ENCODE measurements at places on chromosomes 6 and 20.

DNA sequence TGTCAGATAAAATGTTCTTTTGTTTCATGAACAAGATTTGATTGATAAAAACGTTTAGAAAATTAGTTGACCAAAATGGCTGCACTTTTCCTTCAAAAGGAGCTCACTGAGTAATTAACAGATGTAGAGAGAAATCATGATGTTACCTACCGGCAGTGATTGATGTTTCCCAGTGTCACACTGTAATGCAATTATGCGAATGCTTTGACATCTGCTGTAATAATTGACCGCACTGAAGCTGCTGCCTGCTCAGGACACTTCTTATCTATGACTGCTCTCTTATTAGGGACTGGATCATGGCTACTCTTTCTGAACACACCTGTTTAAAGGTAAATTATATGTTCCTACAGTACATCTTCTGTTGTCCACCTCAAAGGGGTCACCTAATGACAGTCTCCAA is 94.6 kb downstream of the GPR63 start:
- no peak for DNase-seq

DNA sequence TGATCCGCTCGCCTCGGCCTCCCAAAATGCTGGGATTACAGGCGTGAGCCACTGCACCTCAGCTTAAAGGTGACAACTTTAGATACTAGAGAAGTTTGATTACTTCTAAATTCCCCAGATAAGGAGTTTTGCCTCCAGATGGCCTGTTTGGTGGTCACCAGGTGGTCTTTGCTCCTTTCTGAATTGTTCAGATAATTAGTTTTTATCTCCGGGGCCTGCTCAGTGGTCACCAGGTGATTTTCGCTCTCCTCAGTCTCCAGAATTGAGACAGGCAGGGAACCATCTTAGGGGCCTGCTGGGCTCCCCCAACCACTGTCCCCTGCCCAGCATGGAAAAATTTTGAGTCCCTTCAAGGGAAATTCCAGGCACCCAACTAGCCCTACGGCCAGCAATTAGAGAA is 62.6 kb downstream of the GPR6 start:
- DNase-seq = no peak

DNA sequence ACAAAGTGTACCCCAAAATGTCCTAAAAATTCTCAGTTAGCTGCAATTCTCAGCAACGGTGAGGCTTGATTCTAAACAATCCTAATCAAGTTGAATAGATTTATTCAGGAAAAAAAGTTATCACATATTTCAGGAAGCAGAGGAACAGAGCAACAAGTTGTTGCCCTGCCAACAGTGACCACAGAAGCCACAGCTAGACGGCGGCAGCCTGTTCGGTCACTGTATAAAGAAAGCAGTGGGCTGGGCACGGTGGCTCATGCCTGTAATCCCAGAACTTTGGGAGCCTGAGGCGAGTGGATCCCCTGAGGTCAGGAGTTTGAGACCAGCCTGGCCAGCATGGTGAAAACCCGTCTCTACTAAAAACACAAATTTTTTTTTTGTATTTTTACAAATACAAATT is 171.2 kb upstream of the BMP5 start:
- DNase-seq = no peak

DNA sequence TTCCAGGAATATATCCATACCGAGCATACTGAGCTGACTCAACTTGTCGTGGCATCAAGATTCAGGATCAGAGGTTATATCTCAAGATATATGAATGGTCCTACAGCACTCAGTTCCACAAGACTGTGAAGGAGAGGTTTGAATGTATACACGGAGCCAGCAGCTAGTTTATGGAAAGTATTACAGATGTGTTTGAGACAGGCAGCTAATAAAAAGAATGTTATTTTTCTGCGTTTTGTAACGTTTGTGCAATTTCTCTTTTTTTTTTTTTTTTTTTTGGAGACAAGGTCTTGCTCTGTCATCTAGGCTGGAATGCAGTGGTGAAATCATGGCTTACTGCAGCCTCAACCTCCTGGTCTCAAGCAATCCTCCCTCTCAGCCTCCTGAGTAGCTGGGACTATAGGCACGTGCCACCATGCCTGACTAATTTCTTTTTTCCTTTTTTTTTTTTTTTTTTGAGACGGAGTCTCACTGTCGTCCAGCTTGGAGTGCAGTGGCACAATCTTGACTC is 3.4 kb upstream of the FAM110A start:
- DNase-seq = no peak

DNA sequence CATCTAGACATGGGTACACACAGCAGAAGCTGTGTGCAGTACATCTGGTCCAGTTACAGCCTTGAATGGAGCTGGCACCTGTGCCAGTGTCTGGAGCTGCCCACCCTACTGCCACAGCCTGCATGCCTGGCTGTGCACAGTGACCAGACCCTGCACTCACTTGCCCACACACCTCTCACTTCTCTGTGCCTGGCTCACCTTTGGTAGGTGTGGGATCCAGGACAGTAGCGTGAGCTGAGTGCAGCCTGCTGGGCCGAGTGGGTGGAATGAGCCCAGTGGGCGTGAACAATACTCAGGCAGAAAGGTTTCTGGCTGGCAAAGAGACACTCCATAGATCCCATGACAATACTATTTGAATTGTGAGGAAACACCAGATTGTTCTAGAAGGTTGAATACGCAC is 839.5 kb upstream of the FLRT3 start:
- DNase-seq = no peak

GRCh38 chr6:98578016-98578415 is 256.4 kb upstream of the POU3F2 start:
- no peak for DNase-seq

DNA sequence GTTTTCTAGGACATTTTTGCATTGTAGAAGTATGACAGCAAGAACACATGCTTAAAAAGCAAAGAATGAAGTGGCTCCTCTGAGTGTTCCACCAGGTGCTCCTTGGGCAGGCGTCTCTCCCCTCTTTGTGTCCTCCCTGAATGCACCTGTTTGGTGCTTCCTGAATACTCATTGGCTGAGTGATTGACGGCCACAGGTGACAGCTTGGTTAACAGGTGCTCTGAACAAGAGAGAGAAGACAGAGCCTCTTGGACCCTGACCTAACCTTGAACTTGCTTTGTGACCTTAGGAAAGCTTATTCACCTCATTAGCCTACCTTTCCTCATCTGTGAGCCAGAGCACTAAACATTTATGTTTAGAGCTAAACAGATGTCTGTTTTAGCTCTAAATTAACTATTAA is 93.7 kb downstream of the TULP4 start:
- no peak for DNase-seq

GRCh38 chr20:52791091-52791490 is 181.1 kb upstream of the TSHZ2 start:
- DNase-seq = no peak

DNA sequence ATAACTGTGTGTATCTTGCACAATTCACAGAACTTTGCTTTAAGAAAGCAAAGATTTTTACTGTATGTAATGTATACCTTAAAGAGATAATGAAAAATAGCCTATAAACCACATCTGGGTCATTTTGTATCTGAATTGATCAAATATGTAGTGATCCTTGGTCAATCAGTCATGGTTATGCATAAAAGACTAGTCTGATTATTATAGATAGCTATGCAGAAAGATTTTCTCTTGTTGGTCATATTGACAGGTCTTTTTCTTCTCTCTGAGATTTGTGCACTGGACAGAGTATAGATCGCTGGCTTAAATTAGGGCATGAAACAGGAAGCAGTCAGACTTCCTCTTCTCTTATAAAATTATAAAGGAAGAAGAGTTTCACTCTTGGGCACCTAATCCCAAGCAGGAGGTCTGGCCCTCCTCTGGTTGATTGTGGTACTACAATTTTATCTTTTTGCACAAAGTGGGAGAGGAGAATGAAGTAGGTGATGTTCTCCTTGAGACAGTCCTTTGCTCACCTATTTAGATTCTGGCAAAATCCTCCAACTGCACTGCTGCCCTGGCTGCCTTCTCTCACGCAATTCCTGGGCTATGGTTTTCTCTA is 380.9 kb upstream of the RGS17 start:
- no peak for DNase-seq

DNA sequence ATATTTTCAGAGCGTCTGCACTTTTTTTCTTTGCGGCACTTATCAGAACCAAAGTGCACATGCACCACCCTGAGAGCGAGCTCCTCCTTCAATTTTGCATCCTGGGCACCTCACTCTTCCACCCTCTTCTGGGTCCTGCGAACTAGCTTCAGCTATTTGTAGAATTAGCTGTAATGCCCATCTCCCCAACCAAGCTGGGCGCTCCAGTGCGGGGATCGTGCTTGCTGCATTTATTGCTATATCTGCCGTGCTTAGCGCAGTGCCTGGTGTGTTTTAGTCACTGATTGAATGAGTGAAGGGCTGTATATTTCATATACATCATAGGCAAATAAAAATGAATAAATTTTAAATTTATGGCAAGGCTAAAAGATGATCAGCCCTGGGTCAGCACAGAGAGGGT is 75.8 kb downstream of the KCNB1 start:
- no peak for DNase-seq

DNA sequence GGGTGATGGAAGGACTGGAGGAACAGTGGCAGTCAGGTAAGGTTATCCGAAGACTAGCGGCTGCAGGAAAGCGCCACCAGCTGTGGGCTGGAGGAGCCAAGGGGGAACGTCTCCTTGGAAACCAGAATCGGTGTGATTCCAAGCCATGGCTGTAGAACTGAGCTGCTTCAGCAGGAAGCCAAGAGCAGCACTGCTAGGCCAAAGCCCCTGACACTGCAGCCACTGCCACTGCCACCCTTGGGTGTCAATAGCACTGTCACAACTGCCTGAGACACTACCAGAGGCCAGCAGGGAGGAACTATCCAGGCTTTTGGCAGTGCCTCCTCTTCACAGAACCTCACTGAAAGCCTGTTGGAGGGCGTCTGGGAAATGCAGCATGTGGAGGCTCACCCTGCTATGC is 289.6 kb upstream of the SUPT3H start:
- no peak for DNase-seq

DNA sequence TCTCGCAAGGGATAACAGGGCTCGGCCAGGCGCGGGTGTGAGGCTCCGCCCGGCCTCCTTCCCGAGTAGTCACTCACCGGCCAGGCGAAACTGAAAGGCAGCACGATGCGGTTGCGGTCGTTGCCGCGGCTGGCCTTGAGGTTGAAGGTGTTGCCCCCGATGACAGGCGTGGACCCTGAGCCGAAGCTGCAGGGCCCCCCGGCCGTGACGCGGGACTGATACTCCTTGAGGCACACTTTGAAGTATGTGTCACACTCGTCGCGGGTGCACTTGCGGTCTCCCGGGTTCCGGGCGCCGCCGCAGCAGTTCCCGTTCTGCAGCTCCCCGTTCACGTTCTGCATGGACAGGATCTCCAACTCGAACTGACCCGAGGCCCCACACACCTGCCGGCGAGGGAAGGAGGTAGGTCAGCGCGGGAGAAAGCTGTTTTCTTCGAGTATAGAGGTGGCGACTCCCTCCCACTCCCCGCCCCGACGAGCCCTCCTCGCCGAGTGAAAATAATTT is 1.1 kb downstream of the JAG1 start:
- peak; percentile 72 for DNase-seq

GRCh38 chr20:3121955-3122610 is 37.6 kb upstream of the AVP start:
- DNase-seq = no peak

DNA sequence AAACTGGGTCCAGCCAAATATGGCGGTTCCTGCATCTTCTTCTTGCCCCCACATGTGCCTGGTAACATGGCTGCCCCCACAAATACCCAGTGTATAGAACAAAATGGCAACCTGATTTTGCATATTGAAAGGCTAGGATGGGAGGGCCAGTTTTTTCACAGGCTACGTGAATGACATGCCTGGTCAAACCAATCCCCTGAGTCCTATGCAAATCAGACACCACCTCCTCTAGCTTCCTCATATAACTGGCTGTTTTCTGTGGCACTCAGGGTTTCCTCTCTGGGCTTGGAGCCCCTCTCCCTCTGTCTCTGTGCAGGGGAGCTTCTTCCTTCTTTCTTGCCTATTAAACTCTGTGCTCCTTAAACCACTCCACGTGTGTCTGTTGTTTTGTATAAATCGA is 372.1 kb downstream of the KIF16B start:
- DNase-seq = no peak

- DNase-seq = no peak
Measured at GRCh38 chr6:16302721-16303552, 64.5 kb downstream of the GMPR start.

GRCh38 chr20:24949756-24950127 is 673 bp downstream of the CST7 start:
- DNase-seq = no peak

GRCh38 chr6:25342802-25343201 is 63.6 kb downstream of the CARMIL1 start:
- no peak for DNase-seq

GRCh38 chr6:95093154-95093553 is 484.2 kb upstream of the MANEA start:
- no peak for DNase-seq

DNA sequence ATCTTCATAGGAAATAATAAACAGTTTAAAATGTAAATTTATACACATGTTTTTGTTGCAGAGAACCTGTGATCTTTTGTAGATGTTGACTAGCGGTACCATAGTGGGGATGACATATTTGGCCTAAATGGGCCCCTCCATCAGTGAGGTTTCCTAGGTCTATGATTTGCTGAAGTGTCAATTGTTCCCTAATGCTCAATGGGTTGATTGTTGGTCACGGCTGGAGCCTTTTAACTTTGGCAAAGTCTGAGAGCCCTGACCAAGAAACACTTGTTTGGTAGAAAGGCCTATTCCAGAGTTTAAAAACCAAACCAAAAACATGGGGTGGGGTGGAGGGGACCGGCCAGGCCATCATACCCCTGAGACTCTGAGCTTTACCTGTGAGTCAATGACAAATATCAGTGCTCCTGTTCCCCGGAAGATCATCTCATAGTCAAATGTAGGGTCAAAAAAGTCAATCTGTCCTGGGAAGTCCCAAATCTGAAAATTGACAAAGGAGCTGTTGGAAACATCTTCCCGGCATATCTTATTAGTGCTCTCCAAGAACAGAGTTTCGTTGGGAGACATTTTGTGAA is 25.1 kb downstream of the RRAGD start:
- DNase-seq = no peak

- no peak for DNase-seq
Measured at GRCh38 chr6:51199733-51200260, 381.1 kb downstream of the TFAP2B start.

DNA sequence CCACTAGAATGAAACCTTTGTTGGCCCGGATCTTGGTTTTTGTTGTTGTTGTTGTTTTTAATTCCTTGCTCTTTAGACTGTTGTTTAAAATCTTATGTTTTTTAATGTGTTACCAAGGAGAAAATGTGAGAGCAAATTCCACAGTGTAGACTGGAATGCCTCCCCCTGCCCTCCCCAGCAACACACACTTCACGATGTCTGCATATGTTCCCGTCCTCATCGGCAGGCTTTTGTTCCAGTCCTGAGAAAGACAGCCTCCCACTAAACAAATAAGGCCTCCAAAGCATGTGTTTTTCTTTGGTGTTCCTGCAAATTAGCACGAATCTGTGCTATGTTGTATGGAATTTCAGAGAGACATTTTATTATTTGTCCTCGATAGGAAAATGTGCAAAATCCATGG is 263.3 kb upstream of the QKI start:
- DNase-seq = no peak

- DNase-seq = no peak
Measured at GRCh38 chr6:133644892-133645619, 243.9 kb upstream of the TCF21 start.

- DNase-seq = no peak
Measured at GRCh38 chr20:35730583-35731468, 11.2 kb downstream of the RBM39 start.

All from left colon (tissue), 2 donors.